Spinal cord (tissue), 10 donors: ENCODE measurements at places on chromosomes 3 and 15.

GRCh38 chr15:89751748-89752147 is 699 bp upstream of the MESP1 start:
- DNase-seq: no peak

DNA sequence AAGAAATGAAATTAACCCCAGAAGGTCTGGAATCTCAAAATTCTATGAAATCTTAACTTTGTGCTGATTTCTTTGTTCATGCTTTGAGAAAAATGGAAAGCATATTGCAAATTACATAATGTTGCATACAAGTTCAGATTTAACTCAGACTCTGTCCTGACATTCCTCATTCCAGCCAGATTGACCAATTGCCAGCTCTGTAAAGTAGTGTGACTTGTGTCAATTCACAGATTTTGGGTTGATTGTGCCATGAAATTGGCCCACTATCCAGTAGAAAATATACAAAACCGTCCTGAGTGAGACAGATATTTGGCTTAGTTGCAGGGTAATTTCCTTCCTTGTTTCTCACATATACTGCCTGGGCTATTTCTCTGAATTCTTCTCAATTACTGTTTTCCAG is 1312.6 kb downstream of the ROBO1 start:
- DNase-seq: no peak

GRCh38 chr15:91508633-91509032 is 344.9 kb upstream of the SLCO3A1 start:
- DNase-seq: no peak

DNA sequence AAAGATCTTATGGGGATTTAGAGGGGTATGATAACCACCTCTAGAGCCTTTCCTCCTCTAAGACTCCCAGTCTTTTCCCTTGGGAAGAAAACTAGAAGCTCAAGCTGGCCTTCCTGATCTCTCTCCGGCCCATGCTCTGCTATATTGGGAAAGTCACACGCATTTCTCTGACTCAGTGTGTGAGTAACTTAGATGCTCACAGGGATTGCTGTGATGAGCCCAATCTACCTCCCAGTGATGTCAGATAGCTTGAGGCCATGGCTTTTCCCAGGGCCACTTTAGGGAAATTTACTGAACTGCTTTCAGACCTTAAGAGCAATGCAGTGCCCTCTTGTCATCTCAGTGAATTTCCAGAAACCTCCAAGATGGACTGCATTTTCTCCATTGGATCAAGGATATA is 8.6 kb upstream of the ST8SIA2 start:
- no peak for DNase-seq

DNA sequence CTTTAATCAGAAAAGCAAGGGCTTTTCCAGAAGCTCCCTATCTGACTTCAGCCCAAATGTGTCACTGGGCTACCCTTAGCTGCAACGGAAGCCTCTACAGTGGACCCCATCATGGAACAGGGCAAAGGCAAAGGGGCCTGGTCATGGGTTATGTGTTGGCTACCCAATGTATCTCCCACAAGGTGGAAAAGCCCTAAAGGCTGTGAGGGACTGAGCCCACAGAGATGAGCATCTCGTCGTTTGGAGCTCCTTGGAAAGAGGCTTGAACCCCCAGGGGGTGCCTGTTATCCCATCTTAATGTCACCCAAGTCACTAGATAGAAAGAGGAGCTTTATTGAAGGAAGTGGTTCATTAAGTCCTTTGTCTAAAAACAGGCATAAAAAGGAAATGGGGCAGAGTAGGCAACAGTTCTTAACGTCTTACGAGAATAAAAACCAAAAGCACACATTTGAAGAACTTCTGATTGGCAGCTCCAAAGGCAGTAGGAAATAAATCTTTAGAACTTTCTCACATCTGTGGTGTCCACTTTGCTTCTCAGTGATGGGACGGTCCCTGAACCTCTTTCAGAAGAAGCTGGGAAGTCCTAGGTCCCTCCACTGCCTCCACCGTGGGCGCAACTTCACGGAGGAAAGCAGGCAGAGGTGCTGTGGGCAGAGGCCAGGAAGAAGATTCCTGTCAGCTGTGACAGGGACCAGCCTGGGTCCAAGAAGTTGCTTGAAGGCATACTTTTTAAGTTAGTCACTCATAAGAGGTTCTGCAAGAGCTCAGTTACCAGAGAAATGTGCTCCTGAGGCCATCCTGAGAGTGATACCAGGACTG is 93.7 kb downstream of the MYLK start:
- DNase-seq: no peak

DNA sequence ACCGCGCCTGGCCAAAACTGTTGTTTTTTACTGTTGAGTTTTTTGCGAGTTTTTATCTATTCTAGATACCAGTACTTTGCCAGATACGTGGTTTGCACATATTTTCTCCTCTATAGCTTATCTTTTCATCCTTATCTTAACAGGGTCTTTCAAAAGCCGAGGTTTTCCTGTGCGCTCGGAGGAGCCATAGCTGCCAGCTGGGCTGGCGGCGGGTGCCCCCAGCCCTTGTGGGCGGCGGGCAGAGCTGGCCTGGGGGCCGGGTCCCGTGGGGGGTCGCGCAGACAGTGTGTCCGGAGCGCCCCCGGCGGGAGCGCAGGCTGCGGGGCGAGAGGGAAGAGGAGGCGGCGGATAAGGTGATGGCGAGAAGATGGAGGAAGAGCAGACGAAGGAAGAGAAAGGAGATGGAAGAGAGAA is 11.1 kb upstream of the EIF4A2 start:
- peak; percentile 45 for DNase-seq

DNA sequence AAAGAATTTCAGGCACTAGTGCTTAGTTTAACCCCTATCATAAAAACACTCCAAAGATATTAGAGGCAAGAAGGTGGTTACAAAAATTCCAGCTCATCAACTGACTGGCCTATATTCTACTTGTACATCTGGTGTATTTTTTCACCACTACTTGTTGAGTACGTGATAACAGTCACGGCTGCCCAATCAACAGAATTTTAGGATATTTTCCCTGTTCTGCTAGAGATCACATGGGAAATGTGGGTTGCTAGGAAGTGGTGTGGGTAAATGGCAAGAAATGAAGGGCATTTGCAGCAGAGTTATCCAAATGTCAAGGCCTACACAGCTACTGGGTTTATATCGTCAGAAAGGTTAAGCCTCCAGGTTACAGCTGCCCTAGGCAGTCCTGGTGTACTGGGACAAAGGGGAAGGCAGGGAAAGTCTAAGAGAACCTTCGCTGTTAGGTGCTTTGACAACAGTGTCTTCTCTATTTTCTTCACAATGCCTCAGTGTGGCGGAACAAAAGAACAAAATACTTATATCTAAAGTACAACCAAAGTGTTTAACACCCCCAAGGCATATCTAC is 81.9 kb downstream of the FMN1 start:
- DNase-seq: no peak

GRCh38 chr15:59018833-59019232 is 31.4 kb downstream of the RNF111 start:
- DNase-seq: no peak

DNA sequence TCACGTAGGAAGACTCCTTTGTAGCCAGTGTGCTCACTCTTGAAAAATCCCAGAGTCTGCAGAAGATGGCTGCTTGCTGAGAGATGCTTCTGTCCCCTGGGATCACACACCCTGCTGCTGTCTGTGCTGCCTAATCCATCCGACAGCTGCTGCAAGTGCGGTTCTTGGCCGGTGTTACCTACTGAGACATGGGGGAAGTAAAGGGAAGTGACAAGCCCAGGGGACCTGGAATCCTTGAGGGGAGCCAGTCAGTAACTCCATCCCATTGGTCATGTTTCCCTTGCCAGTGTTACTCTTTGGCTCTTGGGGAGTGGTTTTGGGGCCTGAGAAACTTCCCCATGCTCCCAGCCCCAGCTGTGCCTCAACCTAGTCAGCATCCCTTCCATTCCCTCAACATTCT is 8.3 kb upstream of the CPNE9 start:
- DNase-seq: no peak

GRCh38 chr3:162569314-162569713 is 1072.7 kb downstream of the OTOL1 start:
- no peak for DNase-seq

DNA sequence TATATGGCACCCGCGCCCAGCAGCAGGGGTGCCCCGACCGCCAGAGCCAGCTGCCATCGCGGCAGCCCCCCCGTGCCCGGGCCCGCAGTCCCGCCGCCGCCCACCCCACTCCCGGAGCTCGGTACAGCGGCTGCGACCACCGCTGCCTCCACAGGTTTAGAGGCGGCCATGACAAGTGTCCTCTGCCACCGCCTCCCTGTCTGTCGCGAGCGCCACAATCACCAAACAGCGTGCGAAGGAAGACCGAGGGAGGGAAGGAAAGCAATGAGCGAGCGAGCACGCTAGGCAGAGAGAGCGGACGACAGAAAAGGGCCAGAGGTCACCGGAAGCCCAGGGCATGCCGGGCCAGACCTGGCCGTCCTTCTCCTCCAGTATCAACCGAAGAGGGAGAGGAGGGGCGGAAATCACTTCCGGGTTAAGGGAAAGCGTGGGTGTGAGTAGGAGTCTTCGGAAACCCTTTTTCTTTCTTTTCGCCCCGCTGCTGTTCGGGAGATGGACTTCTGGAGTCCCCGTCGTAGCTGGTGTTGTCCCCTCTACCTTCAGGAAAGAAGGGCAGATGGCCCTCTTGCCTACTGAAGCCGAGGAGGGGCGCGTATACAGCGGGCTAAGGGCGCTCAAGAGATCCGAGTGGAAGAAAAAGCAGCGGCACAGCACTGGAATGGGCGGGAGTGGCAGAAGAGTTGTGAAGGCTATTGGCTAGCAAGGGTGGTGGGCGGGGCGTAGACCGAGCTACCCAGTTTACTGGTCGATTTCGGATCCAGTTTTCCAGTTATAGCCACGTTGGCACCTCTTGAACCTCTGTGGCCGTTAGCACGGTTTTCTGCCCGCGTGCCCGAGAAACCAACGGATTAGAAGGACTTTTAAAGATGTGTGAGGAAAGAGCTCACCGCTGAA is at the start of the genes LNP1 and TOMM70:
LNP1 (plus strand) TSS at position 760 of the 894 bp plus-strand sequence. CDS start 28,191 bp downstream, outside the sequence.
TOMM70 (minus strand) TSS at position 310 of the 894 bp plus-strand sequence; CDS start at position 170, 140 bp downstream.
- peak; percentile 98 for DNase-seq

DNA sequence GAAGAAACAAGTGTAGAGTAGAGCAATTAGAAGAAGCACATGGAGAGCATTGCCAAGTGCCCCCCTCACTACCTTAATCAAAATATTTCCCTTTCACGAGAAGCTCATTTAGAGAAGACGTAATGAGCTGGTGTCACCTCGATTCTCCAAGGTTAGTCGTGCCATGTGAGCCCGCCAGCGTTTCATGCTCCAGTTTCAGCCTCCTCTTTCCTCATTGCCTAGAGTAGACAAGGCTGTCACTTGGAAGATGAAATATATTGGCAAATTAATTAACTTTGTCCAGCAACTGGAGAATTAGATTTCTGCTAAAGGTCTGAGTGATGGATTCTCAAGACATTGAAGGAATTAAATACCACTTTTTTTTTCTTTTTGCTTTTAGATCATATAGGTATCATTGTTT is 399.6 kb downstream of the TUSC7 start:
- no peak for DNase-seq

GRCh38 chr3:115859002-115859807 is 235.9 kb downstream of the GAP43 start:
- no peak for DNase-seq

GRCh38 chr15:35311615-35312014 is 226.5 kb upstream of the NANOGP8 start:
- no peak for DNase-seq

DNA sequence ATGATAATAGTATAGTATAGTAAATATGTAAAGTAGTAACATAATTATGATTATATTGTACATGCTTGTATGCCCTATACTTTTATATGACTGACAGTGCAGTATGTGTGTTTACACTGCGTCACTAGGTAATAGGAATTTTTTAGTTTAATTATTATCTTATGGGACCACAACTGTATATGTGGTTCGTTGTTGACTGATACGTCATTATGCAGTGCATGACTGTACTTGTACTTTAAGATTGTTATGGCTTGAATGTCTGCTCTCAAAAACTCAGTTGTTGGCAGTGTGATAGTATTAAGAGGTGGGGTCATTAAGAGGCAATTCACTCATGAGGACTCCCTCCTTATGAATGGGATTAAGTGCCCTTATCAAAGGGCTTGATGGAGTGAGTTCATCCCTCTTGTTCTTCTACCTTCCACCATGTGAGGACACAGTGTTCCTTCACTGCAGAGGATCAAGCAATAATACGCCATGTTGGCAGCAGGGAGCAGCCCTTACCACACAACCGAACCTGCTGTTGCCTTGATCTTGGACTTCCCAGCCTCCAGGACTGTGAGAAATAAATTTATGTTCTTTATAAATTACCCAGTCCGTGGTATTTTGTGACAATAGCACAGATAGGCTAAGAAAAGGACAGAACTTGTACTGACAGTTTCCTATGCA is 152.2 kb downstream of the NEK11 start:
- DNase-seq: no peak

- peak; percentile 54 for DNase-seq
Measured at GRCh38 chr3:168250415-168250861, 154.7 kb upstream of the GOLIM4 start.

DNA sequence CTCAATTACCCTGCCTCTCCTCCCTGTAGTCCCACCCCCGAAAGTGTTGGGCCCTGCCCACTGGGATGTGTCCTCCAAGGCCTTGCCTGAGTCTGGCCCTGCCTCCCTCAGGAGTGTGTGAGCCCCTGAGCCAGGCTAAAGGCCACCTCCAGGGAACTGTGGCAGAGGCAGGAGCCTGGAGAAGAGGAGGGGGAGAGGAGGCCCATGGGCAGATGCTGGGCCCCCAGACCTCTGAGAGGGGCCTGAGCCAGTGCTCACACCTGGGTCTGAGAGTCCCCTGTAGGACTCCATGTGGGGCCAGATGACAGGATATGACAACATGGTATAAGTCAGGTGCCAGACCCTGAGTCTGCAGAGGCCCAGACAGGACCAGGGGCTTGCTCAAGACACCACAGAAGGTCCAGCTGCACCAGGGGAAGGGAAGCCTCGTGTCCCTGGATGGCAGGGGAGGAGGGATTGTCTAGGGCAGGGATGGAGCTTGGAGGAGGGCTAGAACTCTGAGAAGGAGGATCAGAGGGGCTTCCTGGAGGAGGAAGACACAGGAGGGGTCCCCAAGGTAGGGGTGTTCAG is 217.9 kb downstream of the TBC1D2B start:
- DNase-seq: no peak

- no peak for DNase-seq
Measured at GRCh38 chr3:133479895-133480669, 80.2 kb downstream of the BFSP2 start.

DNA sequence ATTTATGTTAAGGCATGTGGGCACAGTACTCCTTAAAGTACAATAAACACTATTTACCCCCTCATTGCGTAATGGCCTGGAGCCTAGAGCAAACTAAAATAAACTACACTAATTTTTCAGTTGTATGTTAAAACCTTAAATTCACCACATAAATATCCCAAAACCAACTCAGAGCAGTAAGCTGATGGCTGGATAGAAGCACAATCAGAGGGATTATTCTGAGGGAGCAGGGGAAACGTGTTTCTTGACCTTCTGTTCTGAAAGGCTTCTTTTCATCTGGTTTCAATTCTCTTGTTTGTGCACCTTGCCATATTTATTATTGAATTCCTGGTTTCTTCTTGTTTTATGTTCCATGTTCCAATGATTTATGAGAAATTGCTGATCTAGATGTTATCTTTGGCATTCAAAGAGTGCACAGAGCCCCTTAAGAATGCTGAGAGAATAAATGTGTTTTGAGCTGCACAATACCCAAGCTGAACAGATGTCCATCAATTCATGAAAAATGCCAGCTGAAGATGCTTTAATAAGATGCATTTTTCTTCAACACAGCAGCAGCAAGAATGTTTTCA is 29.6 kb downstream of the RPL22L1 start:
- DNase-seq: peak; percentile 11

GRCh38 chr3:22474706-22475445 is 723.9 kb upstream of the ZNF385D start:
- DNase-seq: no peak
